ENCODE measurements at places on chromosomes 7 and 10. TPM values are rescaled to one million over a fixed set of nuclear protein-coding genes. Genes with fewer than 3 reads are reported as not detected.

GRCh38 chr10:132861116-132861691, 75.3 kb upstream of the NKX6-2 start:
- DNase-seq: no peak

The KCP gene
- polyA plus RNA-seq: 0.23 TPM

The JCAD gene
- polyA plus RNA-seq: 10.5 TPM

GRCh38 chr7:141874787-141875186, 33.5 kb upstream of the PRSS37 start:
- no peak for DNase-seq

- no peak for DNase-seq
Measured at GRCh38 chr7:96674565-96674964, 35.1 kb downstream of the SEM1 start.

The CCDC71L gene
- polyA plus RNA-seq: 4.1 TPM

DNA sequence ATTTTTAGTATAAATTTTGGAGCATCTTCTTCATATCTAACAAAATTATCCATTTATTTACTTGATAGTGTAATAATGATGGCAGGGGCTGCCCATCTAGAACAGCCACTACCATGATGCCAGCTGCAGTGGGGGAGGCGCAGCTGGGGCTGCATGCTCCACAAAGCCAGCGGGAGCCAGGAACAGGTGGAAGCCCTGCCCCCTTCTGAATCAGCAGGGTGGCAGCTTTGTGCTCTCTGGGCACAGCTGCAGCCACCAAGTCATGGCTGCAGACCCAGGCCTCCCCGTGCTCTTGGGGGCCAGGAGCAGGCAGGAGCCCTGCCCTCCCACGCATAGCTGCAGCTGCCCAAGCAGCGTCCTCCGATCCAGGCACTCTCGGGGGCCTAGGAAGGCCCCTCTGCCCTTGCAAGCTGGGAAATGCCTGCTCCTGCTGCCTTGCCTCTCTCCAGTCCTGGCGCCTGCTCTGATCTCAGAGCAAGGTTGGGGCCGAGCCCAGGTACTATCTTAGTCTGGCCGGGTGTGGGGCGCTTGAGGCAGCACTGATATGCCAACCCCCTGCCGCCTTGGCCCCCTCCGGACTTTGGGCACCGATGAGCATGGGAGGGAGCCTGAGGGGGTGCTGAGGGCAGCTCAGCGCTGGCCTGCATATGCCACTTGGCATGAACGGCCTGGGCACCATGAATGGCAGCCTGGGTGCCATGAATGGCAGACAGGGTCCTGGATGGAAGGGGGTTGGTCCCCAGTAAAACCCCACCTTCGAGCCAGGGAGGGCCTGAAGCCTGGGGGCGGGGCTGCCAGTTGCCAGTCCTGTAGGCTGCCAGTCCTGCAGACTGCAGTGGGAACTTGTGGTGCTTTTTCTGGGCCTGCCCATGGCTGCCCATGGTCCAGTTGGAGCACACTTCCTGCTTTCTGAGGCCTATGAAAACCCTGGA, 1110.8 kb upstream of the POT1 start:
- no peak for DNase-seq

DNA sequence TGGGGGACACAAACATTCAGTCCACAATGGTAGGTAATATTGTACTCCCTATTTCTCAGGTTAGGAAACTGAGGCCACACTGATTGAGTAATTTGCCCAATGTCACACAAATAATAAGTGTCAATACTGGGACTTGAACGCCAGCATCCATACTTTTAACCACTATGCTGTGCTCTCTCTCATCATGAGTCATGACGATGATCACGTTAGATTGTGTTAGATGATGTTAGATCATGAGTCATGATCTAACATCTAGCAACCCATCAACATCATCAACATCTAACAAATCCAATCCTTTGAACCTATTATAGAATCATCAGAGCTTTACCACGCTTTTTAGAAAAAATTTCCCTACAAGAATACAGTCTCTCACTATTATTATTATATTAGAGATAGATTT, 28.1 kb upstream of the HERPUD2 start:
- DNase-seq: no peak

- DNase-seq: no peak
Measured at GRCh38 chr7:728602-729001, 1.5 kb upstream of the PRKAR1B start.

GRCh38 chr7:81956520-81956919, 186.7 kb upstream of the HGF start:
- DNase-seq: no peak

DNA sequence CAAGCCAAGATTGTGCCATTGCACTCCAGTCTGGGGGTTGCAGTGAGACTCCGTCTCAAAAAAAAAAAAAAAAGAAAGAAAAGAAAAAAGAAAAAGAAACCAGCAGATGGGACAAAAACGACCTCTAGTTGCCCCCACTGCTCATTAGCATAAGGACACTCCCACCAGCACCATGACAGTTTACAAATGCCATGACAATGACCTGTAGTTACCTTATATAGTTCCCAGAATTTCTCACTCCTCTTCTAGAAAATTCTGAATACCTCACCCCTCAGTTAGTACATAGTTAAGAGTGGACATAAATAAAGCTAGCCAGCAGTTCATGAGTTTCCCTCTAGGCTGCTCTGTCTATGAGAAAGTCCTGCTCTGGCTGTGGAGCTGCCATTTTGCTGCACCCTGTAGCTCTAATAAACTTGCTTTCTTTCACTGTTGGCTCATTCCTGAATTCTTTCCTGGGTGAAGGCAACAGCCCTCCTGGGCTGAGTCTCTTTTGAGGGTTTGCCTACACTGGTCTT, 276.8 kb upstream of the AKR1E2 start:
- no peak for DNase-seq

DNA sequence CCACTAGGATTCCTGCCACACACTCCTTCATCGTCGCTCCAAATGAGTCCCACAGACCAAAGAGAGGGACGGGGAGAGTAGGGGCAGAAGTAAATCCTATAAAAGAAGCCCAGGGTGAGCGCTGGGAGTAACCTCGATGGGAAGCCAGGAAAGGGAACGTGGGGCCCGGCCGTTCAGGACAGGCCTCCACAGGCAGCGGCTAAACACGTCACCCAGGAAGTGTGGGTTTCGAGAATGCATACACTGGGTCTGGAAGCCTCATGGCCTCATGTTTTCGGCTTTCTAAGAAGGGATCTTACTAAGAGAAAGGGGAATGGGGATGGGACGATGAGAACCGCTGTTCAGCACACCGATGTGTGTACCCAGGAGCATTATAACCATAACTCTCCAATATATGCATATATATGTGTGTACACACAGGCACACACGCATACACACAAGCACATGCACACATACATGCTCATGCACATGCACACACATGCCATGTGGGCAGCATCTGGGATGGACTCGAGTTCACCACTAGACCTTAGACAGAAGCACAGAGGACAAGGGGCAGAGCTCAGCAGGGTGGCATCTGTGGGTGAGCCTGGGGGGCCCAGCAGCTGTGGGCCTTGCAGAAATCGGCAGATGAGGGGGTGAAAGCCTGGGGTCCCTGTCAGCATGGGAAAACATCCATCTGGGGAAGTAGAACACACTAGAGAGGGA, 14.8 kb upstream of the CNPY1 start:
- DNase-seq: no peak

- DNase-seq: no peak
Measured at GRCh38 chr10:42491001-42491592, 147.3 kb downstream of the ZNF33B start.

The LIPM gene
- polyA plus RNA-seq: not detected

- DNase-seq: no peak
Measured at GRCh38 chr10:36671607-36672006, 453.8 kb upstream of the ANKRD30A start.

The CALY gene
- polyA plus RNA-seq: not detected

The CACNB2 gene
- 16.8 TPM for polyA plus RNA-seq

The AS3MT gene
- 42.2 TPM for polyA plus RNA-seq

DNA sequence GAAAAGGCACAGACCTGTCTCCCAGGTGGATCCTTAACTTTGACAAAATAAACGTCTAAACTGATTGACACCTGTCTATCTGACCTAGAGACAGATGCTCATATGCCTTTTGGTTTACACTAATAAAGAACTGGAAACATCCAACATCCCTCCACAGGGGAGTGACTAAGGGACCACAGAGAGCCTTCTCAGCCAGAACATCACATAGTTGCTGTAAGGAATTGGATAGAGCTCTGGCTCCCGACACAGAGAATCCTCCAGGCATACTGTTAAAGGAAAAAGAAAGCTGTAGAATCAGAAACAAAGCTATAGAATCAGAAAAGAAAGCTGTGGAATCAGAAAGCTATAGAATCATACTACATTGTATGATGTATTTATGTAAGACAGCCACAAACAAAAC, 258.8 kb downstream of the STK31 start:
- DNase-seq: no peak

GRCh38 chr7:21580073-21580521, 37.3 kb downstream of the DNAH11 start:
- no peak for DNase-seq

DNA sequence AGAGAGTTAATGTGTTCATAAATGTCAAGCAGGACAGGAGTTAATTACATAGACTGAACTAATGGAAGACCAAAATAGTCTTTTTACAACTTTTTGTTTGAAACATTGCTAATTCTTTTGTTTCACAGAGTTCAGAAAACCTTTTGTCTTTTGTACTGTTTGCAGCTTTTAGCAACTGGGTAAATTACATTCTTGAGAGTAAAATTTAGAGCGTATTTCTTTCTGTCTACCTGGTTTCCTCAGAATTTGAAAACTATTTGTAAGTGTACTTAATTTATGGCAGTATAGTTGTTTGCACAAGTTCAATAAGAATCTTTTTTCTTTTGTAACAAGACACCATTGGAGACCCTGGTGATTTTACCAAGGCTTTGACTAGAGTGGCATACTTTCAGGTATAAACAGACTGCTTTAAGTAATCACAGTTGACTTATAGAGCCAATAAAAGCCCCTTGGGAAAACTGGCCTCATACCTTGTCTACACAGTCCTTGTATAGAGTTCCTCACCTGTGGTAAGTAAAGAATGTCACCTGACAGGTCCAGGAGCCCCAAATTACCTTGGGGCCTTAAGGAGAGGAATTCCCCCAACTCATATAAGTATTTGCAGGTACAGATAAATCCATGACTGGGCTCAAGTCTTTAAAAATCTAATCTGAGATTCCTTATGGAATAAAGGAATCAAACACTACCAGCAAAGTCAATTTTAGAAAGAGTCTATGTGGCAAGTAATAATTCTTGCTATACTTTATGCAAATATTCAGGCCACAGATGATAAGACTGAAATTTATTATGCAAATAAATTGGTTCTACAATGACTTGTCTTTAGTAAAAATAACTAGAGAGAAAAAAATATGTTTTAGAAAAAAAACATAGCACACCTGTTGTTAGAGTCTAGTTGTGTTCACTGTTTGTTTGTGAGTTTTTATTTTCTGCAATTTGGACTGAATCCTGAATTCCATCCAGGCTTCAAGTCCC, 23.6 kb upstream of the CREB3L2 start:
- DNase-seq: no peak

GRCh38 chr10:117174439-117175214, 22.7 kb upstream of the KCNK18 start:
- DNase-seq: peak; percentile 74

The FRMPD2 gene
- not detected for polyA plus RNA-seq

The HACD1 gene
- 161 TPM for polyA plus RNA-seq

The TCAF2 gene
- polyA plus RNA-seq: 0.27 TPM

The RNF148 gene
- 0.08 TPM for polyA plus RNA-seq
